ENCODE measurements at places on chromosomes 13 and 19.

DNA sequence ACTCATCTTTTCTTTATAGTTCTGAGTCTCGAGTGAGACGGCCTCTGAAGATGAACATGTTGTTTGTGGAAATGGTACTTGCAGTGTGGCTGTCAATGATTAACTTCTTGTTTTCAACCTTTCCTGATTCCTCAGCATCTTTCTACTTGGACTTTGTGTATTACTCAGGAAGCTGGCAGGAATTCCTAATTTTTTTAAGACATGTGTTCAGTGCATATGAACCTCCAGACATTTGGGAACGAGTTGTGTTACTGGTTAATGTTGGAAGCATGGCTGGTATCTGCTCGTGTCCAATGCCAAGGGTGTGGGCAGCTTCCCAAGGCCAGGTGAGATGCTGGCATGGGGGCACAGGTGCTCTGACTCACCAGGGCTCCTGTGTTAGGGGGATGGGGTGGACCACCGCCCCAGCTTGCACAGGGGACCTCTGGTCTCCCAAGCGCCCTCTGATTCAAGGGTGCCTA is 61.1 kb upstream of the MCF2L start:
- DNase-seq: peak; percentile 34

DNA sequence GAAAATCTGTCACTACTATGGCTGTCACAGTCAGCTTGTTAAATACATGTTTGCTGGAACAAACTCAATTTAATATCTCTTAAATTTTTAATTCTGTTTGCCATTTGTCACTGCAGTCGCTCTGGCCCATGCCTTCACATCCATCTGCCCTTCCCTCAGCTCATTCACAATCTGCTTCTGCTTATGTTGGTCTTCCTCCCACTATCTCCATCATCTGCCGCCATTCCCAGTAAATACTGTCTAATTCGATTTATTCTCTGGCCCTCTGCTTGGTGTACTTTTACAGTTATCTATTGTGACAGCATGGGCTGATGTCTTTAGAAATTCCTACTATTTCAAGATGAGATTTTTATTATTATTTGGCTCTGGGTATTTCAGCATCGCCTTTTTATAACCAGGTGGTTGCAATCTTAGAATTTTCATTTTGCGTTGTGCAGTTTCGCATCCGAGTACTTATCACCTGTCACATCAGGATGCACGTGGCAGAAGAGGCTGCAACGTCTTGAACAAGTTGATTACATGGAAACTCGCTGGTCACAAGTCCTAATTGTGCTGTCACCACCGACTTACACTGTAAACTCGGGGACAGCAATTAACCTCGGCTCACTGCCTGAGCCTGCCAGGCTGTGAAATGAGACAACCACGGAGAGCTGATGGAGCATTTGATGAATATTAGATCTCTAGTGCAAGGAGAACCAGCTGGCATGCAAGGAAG is 158.4 kb downstream of the MYO16 start:
- no peak for DNase-seq

- no peak for DNase-seq
Observed at GRCh38 chr19:47561440-47562057, 11.4 kb downstream of the ZNF541 start.

DNA sequence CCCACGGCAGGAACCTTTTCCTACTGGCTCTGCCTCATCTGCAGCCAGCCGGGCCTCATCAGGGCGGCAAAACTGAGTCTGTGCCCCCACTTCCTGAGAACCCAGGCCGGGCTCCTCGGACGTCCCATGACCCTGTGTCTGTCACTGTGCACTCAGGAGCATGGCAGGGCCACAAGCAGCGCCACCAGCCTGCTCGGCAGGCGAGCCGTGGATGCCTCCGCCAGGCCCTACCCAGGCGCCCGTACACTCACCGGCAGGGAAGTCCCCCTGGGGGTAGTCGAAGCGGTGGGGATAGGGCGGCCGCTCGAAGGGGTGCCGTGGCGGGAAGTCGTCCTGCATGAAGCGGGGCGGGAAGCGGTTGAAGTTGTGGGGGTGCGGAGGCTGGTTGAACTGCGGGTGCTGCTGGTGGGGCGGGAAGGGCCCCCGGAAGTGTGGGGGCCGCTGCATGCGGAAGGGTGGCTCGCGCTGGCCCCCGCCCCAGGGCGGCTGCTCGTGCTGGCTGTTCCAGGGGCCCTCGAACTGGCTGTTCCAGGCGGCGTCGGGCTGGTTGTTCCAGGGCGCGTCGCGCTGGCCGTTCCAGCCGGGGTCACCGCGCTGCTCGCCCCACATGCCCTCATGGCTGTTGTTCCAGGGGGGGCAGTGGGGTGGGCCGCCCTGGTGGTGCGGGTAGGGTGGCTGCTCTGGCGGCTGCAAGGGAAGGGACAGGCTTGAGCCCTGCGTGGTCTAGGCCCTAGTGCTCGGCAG is 17.1 kb downstream of the CHERP start:
- DNase-seq: no peak

GRCh38 chr19:30073152-30074000 is 131.3 kb downstream of the URI1 start:
- peak; percentile 55 for DNase-seq

- no peak for DNase-seq
Observed at GRCh38 chr13:40777166-40777808, 6.3 kb upstream of the MRPS31 start.

- no peak for DNase-seq
Observed at GRCh38 chr19:27681972-27682371, 1531.0 kb downstream of the UQCRFS1 start.

DNA sequence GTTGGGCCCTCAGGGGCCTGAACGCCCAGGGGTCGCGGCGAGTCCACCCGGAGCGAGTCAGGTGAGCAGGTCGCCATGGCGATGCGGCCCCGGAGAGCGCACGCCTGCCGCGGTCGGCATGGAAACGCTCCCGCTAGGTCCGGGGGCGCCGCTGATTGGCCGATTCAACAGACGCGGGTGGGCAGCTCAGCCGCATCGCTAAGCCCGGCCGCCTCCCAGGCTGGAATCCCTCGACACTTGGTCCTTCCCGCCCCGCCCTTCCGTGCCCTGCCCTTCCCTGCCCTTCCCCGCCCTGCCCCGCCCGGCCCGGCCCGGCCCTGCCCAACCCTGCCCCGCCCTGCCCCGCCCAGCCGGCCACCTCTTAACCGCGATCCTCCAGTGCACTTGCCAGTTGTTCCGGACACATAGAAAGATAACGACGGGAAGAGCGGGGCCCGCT is at the start of gene CCNA1:
TSS of gene CCNA1 (plus strand) at position 390 of the 439 bp plus-strand sequence. CDS start 562 bp downstream, outside the sequence.
- DNase-seq: no peak

- DNase-seq: no peak
Observed at GRCh38 chr19:18289471-18290301, 8.3 kb upstream of the JUND start.

DNA sequence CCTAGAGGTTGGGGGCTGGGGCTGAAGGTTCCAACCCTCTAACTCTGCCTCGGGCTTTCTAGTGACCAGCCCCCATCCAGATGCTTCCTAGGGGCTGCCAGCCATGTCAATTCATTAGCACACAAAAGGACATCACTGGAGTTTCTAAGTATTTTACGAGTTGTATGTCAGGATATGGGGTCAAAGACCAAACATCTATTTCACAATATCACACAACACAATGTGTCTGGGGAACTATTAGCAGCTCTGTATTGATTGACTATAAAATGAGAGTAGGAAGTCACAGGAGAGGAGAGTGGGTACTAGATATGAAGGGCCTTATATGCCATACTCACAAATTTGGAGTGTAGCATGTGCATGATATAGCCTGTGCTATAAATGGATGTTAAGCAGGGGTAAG is 42.1 kb downstream of the LPAR6 start:
- DNase-seq: no peak

- DNase-seq: peak; percentile 75
Observed at GRCh38 chr19:2636897-2637683, 65.4 kb downstream of the GNG7 start.

DNA sequence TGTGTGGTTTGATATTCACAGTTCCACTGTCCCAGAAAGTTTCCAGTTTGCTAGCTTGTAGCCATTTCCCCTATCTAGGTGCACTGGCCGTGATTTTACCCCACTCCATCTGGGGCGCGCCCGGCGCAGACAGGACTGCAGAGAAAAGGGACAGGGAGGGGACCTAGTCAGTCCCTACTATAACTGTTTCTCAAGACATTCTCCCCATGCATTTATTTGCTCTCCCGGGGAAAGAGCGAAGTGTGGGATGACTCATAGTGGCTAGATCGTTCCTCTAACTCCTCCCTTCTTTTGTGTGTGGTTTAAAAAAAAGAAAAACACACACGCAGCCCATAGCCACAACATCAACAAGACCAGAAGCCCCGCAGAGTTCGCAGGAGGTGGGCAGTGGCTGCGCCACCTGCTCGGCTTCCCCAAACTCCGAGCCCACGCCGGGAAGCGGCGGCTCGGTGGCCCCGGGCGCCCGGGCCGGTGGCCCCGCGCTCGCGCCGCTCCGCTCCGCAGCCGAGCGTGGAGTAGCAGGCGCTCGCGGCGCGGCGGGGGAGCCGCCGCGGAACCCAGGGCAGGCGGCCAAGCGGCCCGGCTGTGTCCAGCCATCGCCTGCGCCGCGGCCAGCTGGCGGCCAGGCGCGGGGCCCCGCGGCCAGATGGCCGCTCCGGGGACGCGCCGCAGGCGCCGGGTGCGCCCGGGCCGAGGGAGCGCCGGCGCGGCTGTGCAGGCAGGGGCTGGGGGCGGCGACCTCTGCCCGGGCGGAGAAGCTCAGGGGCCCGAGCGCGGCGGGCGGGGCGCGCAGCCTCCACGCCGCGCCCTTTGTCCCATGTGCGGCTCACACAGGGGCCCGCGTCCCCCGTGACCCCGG is 653 bp downstream of the TMTC4 start:
- DNase-seq: peak; percentile 78

DNA sequence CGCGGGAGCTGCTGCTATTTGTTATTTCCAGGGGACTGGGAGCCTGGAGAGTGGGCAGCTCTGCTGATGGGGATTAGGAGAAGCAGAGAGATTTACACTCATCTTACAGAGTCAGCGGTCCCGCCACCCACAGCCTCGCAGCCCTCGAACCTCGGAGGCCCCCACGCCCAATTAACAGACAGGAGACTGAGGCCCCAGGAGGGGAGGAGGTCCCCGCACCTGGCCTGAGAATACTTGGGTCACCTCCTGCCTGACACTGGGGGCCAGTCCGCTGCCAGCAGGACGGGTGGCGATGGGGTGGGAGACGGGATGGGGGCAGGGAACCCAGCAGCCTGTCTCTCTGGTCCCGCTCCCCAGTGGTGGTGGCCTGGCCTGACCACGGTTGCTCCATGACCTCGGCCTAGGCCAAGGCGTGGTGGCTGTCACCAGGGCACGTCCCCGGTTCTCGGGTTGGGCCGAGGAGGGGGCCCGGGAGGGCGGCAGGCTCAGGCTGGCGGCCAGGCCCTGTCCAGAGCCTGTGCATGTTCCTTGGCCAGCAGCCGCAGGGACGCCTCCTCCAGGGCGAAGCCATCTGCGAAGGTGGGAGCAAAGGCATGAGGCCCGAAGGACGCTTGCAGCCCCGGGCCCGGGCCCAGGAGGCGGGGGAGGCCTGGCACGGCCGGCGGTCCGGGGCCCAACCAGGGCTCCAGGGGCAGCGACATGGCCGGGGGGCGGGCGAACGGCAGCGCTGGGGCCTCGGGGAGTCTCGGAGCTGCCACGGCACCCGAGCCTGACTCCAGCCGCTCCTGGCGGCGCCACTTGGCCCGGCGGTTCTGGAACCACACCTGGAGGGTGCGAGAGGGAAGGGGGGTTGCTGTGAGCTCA is 1.7 kb downstream of the RAX2 start:
- no peak for DNase-seq

DNA sequence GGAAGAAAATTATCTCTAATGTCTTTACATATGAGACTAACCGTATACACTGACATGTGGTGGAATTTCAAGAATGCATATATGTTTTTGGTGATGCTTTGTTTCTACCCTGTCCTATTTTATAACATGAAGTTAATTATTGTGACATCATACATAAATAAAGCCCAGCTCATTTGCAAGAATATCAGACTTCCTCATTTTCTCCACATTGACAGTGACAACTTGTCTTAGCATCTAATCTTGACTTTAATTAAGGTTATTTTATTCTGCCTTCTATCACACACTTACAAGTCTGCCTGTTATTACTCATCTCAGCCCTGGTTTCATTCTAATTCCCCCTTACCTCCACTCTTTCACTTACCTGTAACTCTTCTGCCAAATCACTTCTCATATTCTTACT is 140.6 kb upstream of the STARD13 start:
- DNase-seq: no peak

DNA sequence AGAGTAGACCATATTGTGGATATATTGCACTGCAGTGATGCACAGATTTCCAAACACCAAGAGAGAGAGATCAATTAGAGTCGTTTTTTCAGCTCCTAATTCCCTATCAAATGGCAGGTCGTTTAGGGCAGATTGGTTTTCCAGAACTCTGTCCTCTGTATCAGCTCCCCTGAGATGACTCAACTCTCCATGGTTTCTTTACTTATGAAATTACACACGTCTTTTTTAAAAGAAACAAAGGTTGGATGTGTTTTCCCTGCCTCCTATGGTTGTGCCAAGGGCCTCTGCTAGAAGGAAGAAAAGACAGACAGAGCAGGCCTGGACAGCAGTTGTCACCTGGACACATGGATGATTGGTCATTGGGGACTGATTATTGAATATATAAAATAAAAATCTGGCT is 478.1 kb upstream of the NBEA start:
- DNase-seq: no peak

DNA sequence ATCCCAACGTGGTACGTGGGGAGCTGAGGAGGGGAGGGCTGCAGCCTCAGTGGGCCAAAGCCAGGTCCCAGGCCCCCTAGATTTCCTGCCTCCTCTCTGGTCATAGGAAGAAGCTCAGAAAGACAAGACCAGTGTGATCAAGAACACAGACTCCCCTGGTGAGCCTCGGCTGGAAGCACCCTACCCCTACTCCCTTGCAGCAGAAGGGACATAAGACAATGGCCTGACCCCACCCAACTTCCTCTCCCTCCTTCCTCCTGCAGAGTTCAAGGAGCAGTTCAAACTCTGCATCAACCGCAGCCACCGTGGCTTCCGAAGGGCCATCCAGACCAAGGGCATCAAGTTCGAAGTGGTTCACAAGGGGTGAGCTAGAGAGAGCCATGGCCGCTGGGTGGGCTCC is 11.5 kb downstream of the PODNL1 start:
- DNase-seq: no peak

DNA sequence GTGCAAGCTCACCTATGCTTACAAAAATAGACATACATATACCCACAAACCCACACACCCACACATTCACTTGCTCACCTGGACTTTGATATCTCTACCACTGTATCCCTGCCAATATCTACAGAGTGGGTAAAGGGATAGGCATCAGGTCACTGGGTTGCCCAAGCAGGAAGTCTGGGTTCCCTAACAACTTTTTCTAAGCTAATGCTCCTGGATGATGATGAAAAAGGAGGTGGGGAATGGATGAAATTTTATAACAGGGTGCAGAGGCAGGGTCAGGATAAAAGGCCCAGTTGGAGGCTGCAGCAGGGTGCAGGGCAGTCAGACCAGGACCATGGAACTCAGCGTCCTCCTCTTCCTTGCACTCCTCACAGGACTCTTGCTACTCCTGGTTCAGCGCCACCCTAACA is at the start of gene CYP2B6:
TSS of gene CYP2B6 (plus strand) at position 311 of the 410 bp plus-strand sequence. CDS start at position 335, 24 bp downstream.
- DNase-seq: no peak

GRCh38 chr13:50228527-50228926 is 213.3 kb downstream of the KCNRG start:
- no peak for DNase-seq

Measured in sigmoid colon (tissue), 7 donors.